ENCODE measurements at places on chromosomes 2 and 18.
A peak's percentile ranks its signal among the peaks of the same experiment; 100 is the strongest.

GRCh38 chr2:231917280-231918066 lies 8.7 kb downstream of the NPPC start:
- no peak for DNase-seq

DNA sequence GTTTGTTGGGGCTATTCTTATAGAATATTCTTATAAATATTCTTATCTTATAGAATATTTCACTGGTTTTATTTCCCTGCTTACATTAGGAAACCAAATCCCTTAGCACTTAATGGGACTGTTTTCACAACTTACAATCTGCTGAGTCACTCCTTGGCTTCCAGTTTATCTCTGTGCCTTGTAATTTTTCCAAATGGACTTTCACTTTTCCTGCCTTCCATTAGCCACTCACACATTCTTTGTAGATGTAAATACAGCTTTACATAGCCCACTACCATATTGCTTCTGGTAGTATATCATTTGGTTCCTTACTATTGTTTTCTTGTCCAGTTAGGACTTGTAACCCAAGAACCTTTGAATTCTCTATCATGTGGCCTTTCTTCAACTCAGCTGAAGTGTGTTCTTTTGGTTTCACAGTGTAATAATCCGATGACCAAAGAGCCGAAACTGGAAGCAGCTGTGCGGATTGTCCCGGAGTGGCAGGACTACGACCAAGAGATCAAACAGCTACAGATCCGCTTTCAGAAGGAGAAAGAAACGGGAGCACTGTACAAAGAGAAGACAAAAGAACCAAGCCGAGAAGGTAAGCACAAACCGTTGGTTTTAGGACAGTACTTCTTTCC lies 96.1 kb downstream of the UGGT1 start:
- no peak for DNase-seq

DNA sequence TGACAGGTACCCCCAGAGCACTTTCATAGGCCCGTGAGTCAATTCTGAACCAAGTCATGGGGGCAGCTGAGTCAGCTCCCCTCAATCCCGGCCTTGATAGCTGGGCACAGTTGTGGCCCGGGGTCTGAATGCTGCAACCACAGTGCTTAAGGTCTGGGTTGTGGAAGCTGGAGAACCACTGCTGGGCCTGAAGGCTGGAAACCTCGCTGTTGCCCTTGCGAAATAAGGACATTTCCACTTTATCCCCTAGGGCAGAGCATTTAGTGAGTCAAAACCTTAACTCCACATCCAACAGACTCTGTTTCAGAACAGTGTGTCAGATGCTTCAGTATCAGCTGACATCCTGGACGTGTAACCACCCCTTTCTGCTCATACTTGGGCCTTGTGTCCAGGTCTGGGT lies 58.6 kb downstream of the SP110 start:
- no peak for DNase-seq

DNA sequence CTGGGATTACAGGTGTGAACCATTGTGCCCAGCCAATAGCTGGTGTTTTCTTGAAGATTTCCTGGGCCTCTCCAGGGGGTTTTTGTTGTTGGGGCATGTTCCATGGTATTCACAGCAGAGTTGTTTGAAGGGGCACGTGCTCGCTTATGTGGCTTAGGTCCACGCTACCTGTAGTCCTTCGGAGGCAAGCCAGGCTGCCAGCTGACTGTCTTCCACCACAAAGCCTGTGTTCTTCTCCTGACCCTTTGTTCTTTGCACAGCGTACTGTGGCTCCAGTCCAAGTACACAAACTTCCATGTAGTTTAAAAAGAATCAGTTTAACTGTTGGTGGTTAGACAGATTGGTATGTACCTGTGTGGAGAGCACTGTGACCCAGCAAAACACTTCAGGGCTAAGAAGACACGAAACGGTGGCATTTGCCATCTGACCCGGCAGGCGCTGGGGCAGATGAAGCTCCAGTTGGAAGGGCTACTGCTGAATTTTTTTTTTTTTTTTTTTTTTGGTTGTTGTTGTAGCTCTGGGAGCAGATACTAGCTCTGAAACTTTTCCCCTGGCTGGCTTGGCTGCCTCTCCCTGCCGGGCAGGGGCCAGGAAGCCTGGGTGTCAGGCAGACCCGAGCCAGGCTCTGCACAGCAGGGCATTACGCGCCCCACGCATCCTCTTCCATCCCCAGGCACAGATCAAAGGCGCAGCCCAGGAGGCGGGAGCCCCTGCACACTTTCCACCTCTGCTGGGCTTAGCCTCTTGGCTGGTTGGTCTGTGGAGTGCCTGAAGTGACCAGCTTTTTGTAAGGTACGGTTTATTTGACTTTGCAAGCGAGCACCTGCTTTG lies 5.7 kb downstream of the GREB1 start:
- peak; percentile 64 for DNase-seq
